ENCODE measurements at places on chromosomes 5 and 9.

GRCh38 chr9:91411096-91411771, 12.4 kb downstream of the NFIL3 start:
- peak; percentile 29 for DNase-seq

- no peak for DNase-seq
Observed at GRCh38 chr9:100549048-100549447, 28.8 kb upstream of the CAVIN4 start.

GRCh38 chr9:27519466-27520465, 4.3 kb upstream of the IFNK start:
- DNase-seq, result no peak

- DNase-seq, result peak; percentile 78
Observed at GRCh38 chr5:181261320-181262049, 542 bp upstream of the TRIM52 start.

GRCh38 chr5:115685490-115685889, 59.7 kb upstream of the TMED7 start:
- DNase-seq, result no peak

DNA sequence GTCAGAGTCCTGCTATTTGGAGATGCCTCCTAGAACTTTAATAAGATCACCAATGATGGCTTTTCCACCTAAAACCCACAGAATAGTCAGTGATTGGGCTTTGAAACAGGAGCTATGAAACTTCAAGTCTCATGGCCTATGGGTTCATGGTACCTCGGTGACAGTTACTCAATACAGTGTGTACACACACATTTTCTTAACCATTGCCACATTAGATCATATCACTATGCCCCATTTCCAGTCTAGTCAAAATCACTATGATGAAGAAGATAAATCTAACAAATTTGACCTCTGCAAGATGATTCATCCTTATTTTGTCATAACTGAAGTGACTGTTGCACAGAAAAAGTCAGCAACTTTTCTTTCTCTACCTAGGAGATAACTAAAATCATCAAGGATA, 86.8 kb upstream of the OR13F1 start:
- no peak for DNase-seq

DNA sequence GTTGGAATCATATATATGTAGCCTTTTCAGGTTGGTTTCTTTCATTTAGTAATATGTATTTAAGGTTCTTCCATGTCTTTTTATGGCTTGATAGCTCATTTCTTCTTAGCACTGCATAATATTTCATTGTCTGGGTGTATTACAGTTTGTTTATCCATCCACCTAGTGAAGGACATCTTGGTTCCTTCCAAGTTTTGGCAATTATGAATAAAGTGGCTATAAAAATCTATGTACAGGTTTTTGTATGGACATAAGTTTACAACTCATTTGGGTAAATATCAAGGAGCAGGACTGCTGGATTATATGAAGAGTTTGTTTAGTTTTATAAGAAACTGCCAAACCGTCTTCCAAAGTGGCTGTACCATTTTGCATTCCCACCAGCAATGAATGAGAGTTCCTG, 11.7 kb downstream of the PPP6C start:
- DNase-seq, result no peak

All from fibroblast of skin of right quadriceps (primary cell).